Renal cortical epithelial cell (primary cell): ENCODE measurements at places on chromosomes 16 and 17.

DNA sequence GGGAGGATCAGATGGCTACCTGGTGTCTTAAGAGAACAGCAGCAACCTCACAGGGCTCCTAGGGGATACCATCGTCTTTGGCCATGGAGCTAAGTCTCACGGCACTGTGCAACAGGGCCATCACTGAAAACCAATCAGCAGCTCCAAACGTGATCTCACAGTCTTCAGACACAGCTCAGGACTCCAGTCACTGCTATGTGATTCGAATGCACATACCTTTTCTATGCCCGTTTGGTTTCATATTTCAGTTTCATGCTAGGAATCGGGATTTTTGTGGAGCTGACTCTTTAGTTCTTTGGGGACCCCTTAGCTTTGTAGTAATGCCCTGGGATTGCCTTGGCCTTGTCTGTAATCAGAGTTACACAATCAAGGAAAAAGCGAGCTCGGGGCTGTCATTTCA, 162.8 kb upstream of the CDH11 start:
- no peak for DNase-seq

- DNase-seq = peak; percentile 69
These were observed 10.9 kb downstream of the HSPB9 start for GRCh38 chr17:42133461-42134041.

DNA sequence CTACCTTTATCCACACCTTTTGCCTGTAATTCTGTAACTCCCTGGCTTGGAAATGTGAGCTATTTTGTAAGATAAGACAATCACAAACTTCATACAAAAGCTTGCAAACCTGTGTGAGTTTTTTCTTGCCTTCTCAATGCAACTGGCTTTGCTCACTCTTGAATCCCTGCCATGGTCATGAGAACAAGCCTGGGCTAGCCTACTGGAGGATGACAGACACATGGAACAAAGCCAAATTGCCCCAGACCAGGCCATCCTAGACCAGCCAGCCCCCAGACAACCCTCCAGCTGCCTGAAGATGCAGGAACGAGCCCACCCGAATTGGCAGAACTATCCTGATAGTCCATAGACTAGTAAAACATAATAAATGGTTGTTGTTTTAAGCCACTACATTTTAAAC, 466.6 kb upstream of the ERCC4 start:
- DNase-seq = peak; percentile 81

- peak; percentile 40 for DNase-seq
These were observed 1.7 kb downstream of the HEXIM1 start for GRCh38 chr17:45149669-45150664.

GRCh38 chr17:43467981-43468581, 15.7 kb upstream of the DHX8 start:
- DNase-seq = peak; percentile 89

DNA sequence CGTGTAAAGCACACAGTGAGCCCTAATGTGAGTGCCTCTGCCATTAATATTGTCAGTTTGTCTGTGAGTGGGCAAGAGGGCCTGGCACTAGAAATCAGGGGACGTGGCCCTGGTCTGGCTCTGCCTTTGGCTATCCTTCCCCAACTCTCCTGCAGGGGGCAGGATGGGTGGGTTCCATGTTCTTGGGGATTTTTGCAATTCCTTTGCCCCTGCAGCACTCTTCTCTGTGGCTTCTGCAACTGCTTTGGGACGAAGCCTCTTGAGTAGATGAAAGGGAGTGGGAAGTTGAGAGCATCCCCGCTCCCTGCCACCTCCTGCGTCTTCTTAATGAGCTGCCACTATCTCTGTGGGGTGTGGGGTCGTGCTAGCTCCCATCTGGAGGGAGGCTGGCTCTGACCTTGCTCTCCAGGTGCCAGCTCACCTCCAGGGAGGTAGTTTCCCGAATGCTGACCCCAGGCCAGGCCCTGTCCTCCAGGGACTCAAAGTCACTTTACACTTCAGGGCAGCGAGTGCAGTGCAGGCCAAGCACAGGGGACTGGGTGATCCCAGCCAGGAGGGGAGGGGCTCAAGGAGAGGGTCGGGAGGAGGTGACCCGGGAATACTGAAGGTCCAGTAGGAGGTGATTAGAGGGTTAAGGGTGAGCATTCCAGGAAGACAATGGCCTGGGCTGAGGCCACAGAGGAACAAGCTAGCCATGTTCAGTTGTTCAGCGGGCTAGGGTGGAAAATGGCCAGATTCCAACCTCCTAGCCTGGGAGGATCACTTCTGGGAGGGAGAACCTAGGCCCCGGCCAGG, 121.0 kb upstream of the NLRP1 start:
- DNase-seq = no peak

DNA sequence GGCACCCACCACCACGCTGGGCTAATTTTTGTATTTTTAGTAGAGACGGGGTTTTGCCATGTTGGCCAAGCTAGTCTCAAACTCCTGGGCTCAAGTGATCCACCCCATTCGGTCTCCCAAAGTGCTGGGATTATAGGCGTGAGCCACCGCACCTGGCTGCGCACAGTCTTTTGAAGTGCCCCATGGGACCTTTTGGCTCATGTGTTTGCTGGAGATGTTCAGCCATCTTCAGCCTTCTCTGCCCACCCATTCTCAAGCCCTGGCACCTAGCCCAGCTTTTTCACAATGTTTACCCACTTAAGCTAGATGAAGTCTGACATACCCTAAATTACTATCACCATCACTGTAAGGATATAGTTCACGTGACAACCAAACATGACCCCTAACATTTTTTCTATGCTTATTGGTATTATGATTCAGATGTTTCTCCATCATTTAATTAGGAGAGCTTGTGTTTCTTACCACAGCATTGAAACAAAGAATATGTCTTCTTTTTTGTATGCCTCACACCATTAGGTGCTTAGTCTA, 32.3 kb downstream of the PECAM1 start:
- DNase-seq = no peak

- no peak for DNase-seq
These were observed 8.8 kb downstream of the ANKRD40CL start for GRCh38 chr17:50758524-50758923.

DNA sequence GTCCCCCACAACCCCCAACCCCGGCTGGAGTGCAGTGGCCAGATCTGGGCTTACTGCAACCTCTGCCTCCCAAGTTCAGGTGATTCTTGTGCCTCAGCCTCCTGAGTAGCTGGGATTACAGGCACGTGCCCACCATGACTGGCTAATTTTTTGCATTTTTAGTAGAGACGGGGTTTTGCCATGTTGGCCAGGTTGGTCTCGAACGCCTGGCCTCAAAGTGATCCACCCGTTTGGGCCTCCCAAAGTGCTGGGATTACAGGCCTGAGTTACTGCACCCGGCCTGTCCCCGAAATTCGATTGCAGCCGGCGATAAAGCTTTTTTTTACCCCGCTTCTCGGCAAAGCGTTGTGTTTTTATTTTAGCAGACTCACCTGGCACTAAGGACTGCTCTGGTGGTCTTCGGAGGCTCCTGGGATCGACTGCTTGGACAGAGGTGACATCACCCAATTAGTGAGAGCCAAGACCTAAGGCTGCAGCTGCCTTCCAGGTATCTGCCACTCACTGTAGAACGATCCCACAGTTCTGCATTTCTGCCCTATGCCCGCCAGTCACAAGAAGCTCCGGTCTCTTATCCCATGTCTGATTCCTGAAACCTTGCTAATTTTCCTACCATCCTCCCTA, 82.2 kb upstream of the ARL4D start:
- DNase-seq = no peak

GRCh38 chr16:4520913-4521312, 17.7 kb downstream of the CDIP1 start:
- no peak for DNase-seq

- no peak for DNase-seq
These were observed 952.6 kb upstream of the SOX9 start for GRCh38 chr17:71168053-71168741.

DNA sequence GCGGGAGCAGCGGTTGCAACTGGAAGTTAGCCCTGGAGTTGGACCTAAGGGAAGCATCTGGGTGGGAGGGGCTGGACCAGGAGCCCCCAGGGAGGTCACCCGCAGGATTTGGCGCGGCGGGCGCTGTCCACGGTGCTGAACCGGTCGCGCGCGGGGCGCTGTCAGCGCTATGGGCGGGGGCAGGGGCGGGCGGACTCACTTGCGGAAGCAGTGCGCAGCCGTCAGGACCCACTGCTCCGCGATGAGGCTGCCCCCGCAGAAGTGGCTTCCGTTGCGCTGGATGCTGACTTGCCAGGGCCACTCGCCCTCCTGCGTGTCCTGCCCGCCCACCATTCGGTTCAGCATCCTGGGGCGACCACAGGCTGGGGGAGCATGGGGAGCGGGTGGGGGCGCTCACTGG, 4.5 kb downstream of the PRSS27 start:
- no peak for DNase-seq

- DNase-seq = no peak
These were observed 1.5 kb upstream of the SPIRE2 start for GRCh38 chr16:89826531-89827382.

DNA sequence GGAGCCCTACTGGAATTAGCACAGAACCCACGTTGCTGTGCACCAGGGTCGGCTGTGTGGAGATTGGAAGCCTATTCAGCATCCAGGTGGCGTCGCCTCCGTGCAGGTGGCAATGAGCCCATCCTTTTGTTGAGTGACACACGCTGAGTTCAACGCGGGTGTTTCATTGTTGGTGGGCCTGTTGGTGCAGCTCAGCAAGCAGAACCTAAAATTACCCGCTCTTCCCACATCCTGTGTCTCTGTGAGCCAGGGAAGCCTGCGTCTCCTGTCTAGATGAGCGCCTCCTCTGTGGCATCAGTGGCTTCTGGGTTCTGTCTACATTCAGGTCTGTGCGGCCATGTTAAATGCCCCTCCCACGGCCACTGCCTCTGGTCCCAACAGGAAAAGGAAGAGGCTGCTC, 14.5 kb downstream of the CD2BP2 start:
- no peak for DNase-seq

- DNase-seq = no peak
These were observed 149.4 kb downstream of the RBFOX1 start for GRCh38 chr16:7482032-7482431.

GRCh38 chr17:15341966-15342365, 569 bp upstream of the TEKT3 start:
- no peak for DNase-seq

DNA sequence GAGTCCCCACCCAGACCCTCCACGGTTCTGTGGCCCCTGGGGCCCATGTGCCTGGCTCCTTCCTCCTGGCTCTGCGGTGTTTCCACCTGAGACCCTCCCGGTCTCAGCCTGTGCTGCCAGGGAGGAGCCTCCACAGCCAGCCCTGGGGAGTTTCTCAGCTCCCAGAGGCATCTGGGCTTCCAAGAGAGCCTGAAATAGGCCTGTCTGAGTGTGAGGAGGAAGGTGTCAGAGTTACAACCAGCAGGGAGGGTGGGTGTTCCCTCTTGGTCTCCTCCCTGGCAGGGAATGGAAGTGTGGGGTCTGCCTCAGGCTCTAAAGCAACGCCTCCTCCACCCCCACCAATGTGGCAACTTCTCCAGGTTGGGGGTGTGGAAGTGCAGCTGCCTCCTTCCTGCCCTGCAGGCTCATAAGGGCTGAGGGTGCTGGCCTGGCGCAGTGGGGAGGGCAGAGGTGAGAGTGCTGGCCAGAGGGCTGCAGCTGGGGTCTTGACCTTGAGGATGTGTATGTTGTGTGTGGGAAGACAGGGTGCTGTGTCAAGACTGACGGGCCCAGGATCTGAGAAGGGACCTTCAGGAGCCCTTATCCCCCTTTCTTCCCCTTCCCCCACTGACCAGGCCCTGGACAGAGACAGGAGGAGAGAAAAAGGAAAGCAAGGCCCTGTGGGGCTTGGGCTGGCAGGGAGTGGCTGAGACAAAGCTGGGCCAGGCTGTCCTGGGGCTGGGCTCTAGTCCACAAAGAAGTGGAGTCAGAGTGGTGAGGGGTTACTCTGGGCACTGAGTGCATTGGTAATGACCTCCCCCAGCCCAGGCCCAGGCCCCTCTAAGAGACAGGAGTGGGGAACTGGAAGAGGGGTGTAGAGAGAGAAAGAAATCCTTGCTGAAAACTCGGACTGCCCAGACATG, 2.4 kb downstream of the CYGB start:
- no peak for DNase-seq

- no peak for DNase-seq
These were observed 32.6 kb upstream of the ABCA9 start for GRCh38 chr17:69093279-69093789.

GRCh38 chr17:2931876-2932275, 131.5 kb downstream of the OR1D5 start:
- no peak for DNase-seq

DNA sequence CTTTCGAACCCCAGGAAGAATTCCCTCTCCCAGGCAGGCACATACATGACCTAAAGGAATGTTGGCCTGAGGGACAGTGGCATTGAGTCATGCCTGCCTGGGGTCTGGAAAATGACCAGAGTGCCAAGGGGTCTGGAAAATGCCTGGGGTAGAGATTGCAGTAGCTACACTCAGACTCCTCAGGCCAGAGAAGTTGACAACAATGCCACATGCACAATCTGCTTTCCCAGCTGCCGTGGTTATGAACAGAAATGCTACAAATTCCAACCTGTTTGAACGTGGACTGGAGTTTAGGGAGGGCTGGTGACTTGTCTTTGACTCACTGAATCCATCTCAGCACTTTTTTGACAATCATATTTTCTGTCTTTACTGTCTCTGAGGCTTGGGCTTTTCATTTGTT, 250.0 kb downstream of the ABCC12 start:
- DNase-seq = peak; percentile 53

DNA sequence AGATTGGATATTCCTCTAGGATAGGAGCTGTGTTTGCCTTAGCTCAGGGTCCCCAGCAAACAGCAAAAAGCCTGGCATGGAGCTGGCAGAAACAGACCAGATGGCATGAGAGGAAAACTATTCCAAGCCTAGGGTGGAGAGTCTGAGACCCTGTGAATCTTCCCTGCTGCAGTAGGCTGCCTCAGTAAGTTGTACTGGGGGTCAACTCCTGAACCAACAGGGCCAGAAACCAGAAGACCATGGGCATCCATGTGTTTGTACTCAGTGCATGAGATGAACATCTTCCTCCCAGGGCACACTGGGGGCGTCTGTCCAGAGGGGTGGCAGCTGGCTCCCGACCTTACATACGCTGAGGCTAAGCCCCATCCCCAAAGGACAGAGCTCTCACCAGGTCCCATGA, 214.4 kb downstream of the C16orf78 start:
- DNase-seq = no peak

DNA sequence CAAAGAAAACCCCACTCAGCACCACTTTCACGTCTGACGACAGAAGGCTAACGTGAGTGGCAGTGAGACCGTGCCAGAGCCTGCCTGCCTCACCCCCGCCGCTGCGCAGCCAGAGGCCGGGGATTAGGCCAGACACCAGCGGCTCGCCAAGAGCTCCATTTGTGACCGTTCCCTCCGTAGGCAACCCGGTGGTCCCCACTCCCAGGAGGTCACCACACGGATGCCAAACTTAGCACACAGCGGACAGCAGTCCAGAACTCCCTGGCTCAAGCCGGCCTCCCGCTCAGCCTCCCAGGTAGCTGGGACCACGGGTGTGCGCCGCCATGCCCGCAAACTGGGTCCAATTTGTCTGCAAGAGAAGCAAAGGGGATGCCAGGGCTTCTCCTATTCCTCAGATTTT, 104.6 kb downstream of the ANKRD11 start:
- DNase-seq = no peak
